ENCODE measurements at places on chromosomes 6 and 20.

DNA sequence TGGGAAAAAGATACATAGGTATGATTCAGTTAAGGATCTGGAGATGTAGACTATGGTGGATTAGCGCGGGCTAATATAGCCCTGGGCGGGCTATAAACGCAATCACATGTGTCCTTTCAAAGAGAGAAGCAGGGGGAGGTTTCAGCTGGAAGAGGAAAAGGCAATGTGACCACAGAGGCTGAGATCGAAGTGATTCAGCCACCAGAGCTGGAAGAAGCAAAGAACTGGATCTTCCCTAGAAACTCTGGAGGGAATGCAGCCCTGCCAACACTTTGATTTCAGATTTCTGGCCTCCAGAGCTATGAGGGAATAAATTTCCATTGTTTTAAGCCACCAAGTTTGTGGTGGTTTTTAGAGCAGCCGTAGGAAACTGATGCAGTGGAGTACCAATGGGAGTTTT, 81.5 kb upstream of the NHSL1 start:
- DNase-seq: no peak

GRCh38 chr20:5160882-5161281, 34.1 kb downstream of the CDS2 start:
- DNase-seq: no peak

DNA sequence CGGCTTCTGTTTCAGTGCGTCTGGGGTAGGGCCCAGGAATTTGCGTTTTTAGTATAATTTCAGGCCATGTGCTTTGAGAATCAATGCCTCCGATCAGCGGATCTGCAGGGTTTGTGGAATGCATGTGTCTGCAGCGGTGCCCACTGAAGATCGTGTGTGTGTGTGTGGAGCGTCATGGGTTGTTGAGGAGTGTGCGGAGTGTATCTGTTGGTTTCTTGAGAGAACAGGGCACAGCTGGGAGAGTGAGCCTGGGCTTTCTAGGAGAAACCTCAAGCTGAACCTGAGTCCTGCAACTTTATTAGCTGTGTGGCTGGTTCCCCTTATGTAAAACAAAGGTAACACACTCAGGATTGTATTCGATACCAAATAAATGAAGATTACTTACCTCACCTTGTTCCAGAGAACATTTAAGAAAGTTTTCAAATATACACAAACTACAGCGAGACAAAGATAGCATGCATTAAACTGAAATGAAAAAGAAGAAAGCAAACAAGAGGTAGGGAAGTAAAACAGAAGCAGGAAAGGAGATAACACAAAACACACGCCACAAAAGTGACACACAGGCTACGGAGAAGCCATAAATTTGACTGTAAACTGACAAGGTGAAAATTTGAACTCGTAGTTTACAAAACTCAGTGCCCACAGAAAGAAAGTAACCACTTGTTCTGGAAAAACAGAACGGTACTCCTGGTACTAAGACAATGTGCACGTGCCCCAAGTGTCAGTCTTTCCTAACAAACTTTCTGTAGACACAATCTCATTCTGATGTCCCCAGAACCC, 28.8 kb downstream of the PDE10A start:
- no peak for DNase-seq

- no peak for DNase-seq
Observed at GRCh38 chr6:15465212-15465611, 197.6 kb downstream of the DTNBP1 start.

DNA sequence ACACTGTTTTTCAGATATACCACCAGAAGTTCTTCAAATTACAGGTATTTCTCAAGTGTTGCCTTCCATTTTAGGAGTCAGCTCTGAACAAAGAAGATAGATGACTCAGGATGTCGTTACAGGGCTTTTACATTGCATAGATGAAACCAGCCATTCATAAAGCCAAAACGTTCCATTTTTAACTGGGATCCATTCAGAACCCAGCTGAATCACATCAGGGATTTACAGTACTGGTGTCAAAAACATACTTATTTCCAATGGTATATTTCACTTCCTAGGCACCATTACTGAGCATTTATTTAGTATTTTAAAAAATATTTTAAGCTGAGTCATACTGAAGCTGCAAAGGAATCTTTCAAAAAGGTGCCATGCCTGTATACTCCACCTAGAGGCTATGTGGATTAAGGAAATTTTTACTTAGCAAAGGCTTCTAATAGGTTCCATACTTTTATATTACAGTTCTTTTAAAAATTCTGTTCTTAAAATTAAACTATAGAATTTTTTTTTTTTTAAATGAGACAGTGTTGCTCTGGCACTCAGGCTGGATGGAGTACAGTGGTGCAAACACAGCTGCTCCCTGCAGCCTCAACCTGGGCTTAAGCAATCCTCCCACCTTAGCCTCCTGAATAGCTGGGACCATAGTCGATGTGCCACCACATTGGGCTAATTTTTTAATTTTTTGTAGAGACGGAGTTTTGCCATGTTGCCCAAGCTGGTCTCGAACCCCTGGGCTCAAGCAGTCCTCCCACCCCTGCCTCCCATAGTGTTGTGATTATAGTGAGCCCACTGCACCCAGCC, 2.6 kb downstream of the ASF1A start:
- DNase-seq: no peak
